ENCODE measurements at places on chromosomes 1 and 21. TPM values are rescaled to one million over a fixed set of nuclear protein-coding genes. Genes with fewer than 3 reads are reported as not detected.
A peak's percentile ranks its signal among the peaks of the same experiment; 100 is the strongest.

The GPR161 gene
- 14.4 TPM for total RNA-seq

GRCh38 chr1:93029317-93029716 is 49.8 kb upstream of the MTF2 start:
- no peaks in the 10 kb centered on the region for H3K4me1 ChIP-seq
- DNase-seq: no peak
- H3K36me3 ChIP-seq: no peaks in the 10 kb centered on the region
- H3K27me3 ChIP-seq: no peaks in the 10 kb centered on the region
- no peak overlapping the region for H3K27ac ChIP-seq

DNA sequence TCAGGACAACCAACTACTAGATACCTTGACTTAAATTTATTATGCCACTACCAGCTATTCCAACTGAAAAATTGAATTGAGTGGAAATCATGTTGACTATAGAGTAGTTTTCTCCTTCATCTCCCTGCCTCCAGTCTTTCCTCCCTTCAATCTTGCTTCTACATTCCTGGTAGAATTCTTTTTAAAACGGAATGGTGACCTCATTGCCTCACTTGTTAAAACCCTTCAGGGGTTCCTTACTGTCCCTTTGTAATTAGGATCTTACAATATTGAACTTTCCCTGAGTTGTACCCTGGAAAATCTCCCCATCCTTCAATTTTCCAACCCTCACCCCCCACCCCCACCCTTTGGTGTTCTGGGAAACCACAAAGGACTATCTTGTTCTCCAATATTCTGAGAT is 82.8 kb upstream of the ZNF326 start:
- H3K27ac ChIP-seq: no peak overlapping the region
- no peak overlapping the region for H3K4me3 ChIP-seq
- no peak for DNase-seq
- no peaks in the 10 kb centered on the region for H3K4me1 ChIP-seq

GRCh38 chr1:20079661-20080305 is 9.8 kb downstream of the PLA2G5 start:
- H3K4me3 ChIP-seq: no peak overlapping the region
- no peaks in the 10 kb centered on the region for H3K27me3 ChIP-seq
- H3K4me1 ChIP-seq: no peaks in the 10 kb centered on the region

DNA sequence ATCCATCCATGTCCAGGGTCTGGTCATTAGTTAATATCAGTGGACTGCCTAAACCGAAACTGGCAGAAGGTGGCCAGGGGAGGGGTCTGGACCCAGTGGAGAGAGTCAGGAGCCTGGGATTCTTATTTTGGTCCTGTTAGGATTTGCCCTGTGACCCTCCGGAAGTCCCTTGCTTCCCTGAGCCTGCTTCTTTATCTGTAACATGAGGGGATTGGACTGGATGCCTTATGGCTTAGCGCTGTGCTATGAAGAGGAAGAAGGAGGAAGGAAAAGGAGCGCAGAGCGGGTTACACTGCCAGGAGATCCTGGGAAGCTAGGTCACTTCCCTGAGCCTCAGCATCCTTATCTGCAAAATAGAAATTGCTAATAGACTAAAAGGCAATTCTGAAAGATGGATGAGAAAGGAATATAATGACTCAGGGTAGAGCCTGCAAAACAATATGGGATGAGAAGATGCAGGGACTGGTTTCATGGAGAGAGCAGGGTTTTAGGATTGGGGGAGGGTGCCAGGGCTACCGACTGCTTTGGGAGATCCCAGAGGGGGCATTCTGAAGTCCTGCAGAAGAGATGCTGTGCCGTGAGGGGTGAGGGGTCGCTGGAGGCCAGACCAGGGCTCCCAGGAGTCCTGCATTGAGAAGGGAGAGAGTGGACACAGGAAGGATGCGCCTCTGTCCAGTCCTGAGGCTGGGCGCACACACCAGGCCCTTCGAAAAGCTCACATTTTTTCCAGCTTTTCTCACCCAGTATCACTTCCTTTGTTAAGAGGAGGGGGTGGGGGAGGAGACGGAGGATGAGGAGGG is 460 bp upstream of the ADORA1 start:
- H3K27ac ChIP-seq: no peak overlapping the region
- peak overlapping the region; percentile 9 for H3K4me3 ChIP-seq
- no peaks in the 10 kb centered on the region for H3K27me3 ChIP-seq
- H3K36me3 ChIP-seq: no peaks in the 10 kb centered on the region
- DNase-seq: peak; percentile 16

- no peak for DNase-seq
- no peaks in the 10 kb centered on the region for H3K36me3 ChIP-seq
- no peaks in the 10 kb centered on the region for H3K4me1 ChIP-seq
- no peak overlapping the region for H3K27ac ChIP-seq
Observed at GRCh38 chr1:91572044-91572443, 71.4 kb downstream of the CDC7 start.

DNA sequence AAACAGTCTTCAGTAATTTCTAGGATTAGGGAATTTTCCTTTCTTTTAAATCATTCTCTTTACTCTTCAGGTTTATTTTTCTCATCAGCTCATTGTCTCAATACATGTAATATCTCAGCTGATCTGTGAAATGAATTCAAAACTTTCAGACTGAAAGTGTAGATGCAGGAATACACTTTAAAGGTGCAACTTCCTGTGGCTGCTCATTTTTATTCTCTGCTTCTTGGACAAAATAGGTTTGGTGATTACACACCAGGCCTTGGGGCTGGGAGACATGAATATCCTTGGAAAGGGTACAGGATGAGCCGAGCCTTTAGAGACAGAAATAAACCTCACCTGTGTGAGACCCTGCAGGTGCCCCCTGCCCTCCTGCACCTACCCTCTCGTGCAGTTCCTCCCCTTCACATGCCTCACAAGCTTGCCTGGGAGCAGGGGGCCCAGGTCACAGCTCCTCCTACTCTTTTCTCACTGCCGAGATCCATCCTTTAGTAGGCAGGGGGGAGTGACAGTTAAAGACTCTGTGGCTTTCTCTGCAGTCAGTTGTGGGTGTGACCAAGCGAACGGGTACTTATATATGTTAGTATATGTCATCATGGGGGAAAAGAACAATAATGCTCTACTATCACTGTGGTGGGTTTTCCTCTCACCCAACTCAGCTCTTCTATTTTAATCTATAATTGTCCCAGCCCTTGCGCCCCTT is 23.6 kb downstream of the XCL2 start:
- DNase-seq: no peak
- H3K4me1 ChIP-seq: no peaks in the 10 kb centered on the region
- H3K27me3 ChIP-seq: no peaks in the 10 kb centered on the region
- no peak overlapping the region for H3K27ac ChIP-seq
- no peaks in the 10 kb centered on the region for H3K36me3 ChIP-seq
- H3K4me3 ChIP-seq: no peak overlapping the region

- no peak within 1 kb of the TSS for H3K4me3 ChIP-seq
- no peaks in the 10 kb centered on the region for H3K4me1 ChIP-seq
- no peaks in the 10 kb centered on the region for H3K27me3 ChIP-seq
- no peaks in the 10 kb centered on the region for H3K36me3 ChIP-seq
- H3K27ac ChIP-seq: no peak within 1 kb of the TSS
- DNase-seq: no peak
Observed at GRCh38 chr1:37764888-37765441, at the start of gene EPHA10. TSS of gene EPHA10 (minus strand) at chr1:37765120. CDS start at chr1:37765066, 54 bp downstream.

The TTC39A gene
- 2.0 TPM for total RNA-seq

The S100A7A gene
- not detected for total RNA-seq

DNA sequence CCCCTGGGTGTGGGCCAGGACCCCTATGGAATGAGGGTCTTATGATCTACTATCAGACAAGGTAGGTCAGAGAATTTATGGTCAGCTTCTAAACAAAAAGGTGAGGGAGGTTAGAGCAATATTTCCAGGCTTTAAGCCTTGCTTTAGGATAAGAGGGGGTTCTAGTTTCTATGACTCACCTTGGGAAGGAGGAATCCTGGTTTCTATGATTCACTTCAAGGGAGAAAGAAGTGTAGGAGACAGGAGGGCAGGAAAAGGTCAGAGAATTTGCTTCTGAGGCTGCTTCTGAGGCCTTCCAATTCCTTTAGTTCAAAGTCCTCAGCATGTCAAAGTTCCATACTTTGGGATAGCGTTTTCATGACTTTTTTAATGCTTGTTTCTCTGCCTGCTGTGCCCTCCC is 35.2 kb downstream of the RGL1 start:
- H3K27ac ChIP-seq: no peak overlapping the region
- H3K27me3 ChIP-seq: no peaks in the 10 kb centered on the region
- no peaks in the 10 kb centered on the region for H3K4me1 ChIP-seq
- no peak overlapping the region for H3K4me3 ChIP-seq

- no peaks in the 10 kb centered on the region for H3K4me1 ChIP-seq
- no peaks in the 10 kb centered on the region for H3K36me3 ChIP-seq
- DNase-seq: peak; percentile 92
- H3K4me3 ChIP-seq: no peak overlapping the region
- H3K27me3 ChIP-seq: no peaks in the 10 kb centered on the region
Observed at GRCh38 chr1:27357281-27358037, 9.3 kb downstream of the MAP3K6 start.

- no peaks in the 10 kb centered on the region for H3K4me1 ChIP-seq
- no peaks in the 10 kb centered on the region for H3K36me3 ChIP-seq
- no peaks in the 10 kb centered on the region for H3K27me3 ChIP-seq
- no peak for DNase-seq
- H3K27ac ChIP-seq: no peak overlapping the region
Observed at GRCh38 chr1:222415441-222415840, 132.5 kb downstream of the HHIPL2 start.

DNA sequence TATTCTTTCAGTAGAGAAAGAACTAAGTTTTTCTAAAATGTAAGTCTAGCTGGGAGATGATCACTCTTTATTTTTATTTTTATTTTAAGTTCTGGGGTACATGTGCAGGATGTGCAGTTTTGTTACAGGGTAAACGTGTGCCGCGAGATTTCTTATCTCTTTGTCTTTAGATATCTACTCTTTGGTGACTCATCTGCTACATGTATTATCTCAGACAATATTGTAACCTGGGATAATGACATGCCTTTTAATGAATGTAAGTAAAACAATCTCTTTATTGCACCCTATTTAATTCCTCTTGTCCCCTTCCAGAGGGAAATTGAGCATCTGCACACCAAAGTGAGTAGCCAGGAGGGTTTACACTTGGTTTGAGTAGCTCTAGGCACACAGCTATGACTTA is 9.4 kb downstream of the CR2 start:
- no peak overlapping the region for H3K4me3 ChIP-seq
- no peaks in the 10 kb centered on the region for H3K4me1 ChIP-seq
- no peaks in the 10 kb centered on the region for H3K27me3 ChIP-seq
- no peak for DNase-seq
- H3K36me3 ChIP-seq: no peaks in the 10 kb centered on the region

- H3K36me3 ChIP-seq: no peaks in the 10 kb centered on the region
- peaks cover 4% of the 10 kb centered on the region for H3K4me1 ChIP-seq
- no peak overlapping the region for H3K4me3 ChIP-seq
- no peak overlapping the region for H3K27ac ChIP-seq
Observed at GRCh38 chr1:59128239-59128736, 168.6 kb upstream of the FGGY start.

The LCE6A gene
- not detected for total RNA-seq

GRCh38 chr1:227192163-227192562 is 126.1 kb downstream of the CDC42BPA start:
- H3K27ac ChIP-seq: no peak overlapping the region
- DNase-seq: peak; percentile 59
- no peaks in the 10 kb centered on the region for H3K4me1 ChIP-seq
- H3K27me3 ChIP-seq: no peaks in the 10 kb centered on the region
- H3K4me3 ChIP-seq: no peak overlapping the region

The LAD1 gene
- total RNA-seq: 0.71 TPM

- H3K4me3 ChIP-seq: no peak overlapping the region
- H3K27me3 ChIP-seq: no peaks in the 10 kb centered on the region
- H3K4me1 ChIP-seq: no peaks in the 10 kb centered on the region
- no peak overlapping the region for H3K27ac ChIP-seq
- H3K36me3 ChIP-seq: no peaks in the 10 kb centered on the region
- no peak for DNase-seq
Observed at GRCh38 chr21:45016031-45016405, 58.4 kb upstream of the ADARB1 start.

The S100A7 gene
- total RNA-seq: not detected

GRCh38 chr1:40381268-40382107 is 8.0 kb downstream of the SMAP2 start:
- peaks cover 1% of the 10 kb centered on the region for H3K4me1 ChIP-seq
- no peaks in the 10 kb centered on the region for H3K36me3 ChIP-seq
- no peak overlapping the region for H3K4me3 ChIP-seq
- no peak overlapping the region for H3K27ac ChIP-seq

The MMEL1 gene
- total RNA-seq: 0.94 TPM

The ATP1B1 gene
- total RNA-seq: 8.4 TPM

GRCh38 chr1:29397981-29398380 is 161.7 kb downstream of the PTPRU start:
- H3K36me3 ChIP-seq: no peaks in the 10 kb centered on the region
- H3K27me3 ChIP-seq: no peaks in the 10 kb centered on the region
- H3K27ac ChIP-seq: no peak overlapping the region
- H3K4me3 ChIP-seq: no peak overlapping the region

GRCh38 chr1:202710070-202711045 is at the start of gene SYT2:
TSS of gene SYT2 (minus strand) at chr1:202710454. CDS start at chr1:202605772, 104,682 bp downstream.
- no peaks in the 10 kb centered on the region for H3K27me3 ChIP-seq
- peak within 1 kb of the TSS; percentile 18 for H3K4me3 ChIP-seq
- peak; percentile 83 for DNase-seq
- H3K4me1 ChIP-seq: no peaks in the 10 kb centered on the region

DNA sequence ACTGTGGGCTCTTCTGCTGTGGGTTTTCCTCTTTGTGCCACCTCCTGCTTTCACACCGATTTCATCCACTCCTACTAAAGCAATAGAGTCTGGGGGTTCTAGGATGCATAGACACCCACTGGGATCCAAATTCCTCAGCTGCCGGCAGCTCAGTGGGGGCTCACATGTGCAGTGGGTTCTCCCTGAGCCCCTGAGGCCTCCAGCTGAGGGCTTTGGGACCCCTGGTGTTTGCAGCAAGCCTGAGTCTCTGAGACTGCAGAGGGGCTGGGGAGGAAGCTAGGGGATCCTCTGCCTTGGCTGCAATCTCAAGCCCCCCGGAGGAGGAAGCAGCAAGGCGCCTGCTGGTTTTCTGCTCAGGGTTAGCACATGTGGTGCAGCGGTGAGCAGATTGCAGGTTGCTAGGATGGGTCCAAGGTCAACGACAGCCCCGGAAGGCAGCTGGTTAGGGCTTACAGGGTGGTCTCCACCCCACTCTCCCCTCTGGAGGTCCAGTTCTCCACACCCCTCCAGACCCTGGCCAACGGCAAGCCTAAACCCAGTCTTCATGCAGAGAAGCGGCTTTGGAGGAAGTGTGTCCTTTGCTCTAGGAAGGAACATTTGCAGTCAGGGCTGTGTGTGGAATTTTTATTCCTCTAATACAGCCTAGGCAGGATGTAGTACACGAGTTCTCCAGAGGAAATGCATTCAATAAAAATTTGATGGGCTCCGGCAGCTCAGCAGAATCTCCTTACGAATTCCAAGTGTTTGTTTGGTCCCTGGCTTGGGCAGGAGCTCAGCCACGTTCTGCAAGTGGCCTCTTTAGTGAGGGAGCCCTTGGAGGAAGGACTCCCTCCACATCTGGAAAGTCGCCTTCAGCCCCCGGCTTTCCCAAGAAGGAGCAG is 269.1 kb upstream of the VAMP3 start:
- H3K27ac ChIP-seq: no peak overlapping the region
- no peaks in the 10 kb centered on the region for H3K27me3 ChIP-seq
- no peak for DNase-seq

The REN gene
- total RNA-seq: not detected

The TRIM33 gene
- 39.3 TPM for total RNA-seq

Measured in aorta (tissue), 5 donors.